Activated CD8-positive, alpha-beta memory T cell treated with anti-CD3 and anti-CD28 coated beads for 4 hours (primary cell): ENCODE measurements at places on chromosomes 16 and 17.

DNA sequence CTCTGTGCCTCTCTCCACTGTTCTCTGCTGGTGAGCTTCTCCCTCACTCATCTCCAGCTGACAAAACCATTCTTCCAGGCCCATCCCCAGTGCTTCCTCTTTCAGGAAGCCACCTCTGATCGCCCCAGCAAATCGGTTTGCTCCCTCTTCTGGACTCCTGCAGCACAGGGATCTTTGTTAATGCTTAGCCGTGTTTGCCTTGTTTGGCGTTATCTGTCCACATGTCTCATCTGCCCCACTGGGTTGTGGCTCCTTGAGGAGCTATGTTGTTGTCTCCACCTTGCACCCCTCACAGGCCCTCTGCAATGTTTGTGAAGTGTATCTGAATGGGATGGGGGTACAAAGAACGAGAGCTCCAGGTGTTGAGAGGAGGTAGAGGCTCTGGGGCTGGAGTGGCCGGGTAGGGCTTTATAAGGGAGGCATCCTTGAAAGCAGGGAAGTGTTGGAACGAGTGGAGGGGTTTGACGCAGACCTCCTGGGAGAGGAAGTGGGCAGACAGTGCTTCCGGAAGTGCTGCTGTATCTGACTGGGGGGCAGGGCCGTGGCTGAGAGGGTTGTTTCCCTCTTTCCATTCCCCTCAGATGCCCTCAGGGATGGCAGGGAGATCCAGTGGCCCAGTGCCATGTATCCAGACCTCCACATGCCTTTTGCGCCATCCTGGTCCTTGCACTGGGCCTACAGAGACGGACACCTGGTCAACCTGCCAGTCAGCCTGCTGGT lies 27.8 kb downstream of the CASKIN2 start:
- DNase-seq, result peak; percentile 13

DNA sequence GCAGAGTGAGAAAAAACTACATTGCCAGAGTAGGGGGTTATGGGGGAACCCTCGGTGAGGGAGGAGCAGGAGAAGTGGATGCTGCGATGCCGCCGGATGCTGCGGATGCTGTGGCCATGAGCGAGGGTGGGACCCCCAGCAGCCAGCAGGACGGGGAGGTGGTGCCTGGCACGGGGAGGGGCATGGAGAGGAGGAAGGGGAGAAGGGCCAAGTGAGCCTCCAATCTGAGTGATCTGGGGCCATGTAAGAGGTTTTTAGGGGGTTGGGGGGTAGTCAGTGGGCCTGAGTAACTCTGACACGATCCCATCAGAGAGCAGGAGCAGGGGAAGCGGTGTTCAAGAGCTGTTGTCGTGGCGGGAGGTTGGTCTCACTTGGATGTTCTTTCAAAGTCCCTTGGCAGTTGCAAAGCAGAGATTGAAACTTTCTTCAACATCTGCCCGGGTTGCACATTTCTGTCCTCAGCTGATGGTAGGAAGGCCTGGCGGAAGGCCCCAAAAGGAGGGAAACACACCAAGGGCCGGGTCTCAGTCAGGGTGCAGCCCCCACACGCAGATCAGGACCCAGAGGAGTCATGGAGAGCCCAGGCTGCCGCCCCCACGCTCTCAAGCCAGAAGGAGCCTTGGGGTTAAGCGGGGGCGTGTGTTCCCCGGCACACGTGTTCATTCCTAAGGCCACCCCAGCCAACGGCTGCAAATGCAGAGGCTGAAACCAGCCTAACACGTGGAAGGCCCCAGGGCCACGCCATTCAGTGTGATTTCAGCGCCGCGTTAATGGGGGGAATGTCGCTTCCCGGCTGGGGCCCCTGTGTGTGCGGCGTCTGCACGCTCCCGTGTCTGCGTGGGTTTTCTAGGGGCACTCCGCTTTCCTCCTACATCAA lies 81.7 kb downstream of the ZDHHC7 start:
- DNase-seq, result no peak

GRCh38 chr17:57080718-57081117 lies 4.3 kb upstream of the AKAP1 start:
- no peak for DNase-seq

DNA sequence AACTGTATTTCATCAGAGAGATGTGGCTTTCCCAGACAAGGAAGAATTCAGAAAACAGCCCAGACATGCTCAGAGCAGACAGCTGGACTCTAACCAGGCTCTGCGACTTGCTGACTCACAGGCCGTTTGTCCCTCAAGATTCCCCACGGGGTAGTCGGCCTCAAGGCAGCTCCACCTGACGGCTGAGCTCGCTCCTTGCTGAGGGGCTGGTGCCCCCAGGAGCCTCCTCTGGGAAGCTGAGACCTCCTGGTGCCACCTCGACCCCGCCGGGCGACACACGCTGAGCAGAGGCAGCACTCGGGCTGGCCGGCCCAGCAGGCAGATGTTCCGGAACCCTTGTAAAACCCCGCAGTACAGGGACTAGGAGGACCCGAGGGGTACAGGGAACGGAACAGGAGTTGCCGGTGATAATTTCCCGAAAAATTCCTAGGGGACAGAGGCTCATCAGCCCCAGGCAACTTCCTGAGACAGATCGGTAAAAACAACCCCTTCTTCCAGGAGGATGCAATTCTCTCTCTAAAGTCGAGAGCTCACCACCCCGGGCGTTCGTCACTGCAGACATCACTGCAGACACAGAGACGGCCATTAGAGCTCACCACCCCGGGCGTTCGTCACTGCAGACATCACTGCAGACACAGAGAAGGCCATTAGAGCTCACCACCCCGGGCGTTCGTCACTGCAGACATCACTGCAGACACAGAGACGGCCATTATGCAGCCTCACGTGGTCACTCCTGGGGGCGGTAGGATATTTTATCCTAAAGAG lies 19.9 kb downstream of the RPH3AL start:
- no peak for DNase-seq

- no peak for DNase-seq
Measured at GRCh38 chr16:54986409-54986808, 55.7 kb downstream of the IRX5 start.
